ENCODE measurements at places on chromosomes 12 and 14.

- no peak for DNase-seq
Observed at GRCh38 chr12:2841056-2841650, 6.3 kb upstream of the NRIP2 start.

DNA sequence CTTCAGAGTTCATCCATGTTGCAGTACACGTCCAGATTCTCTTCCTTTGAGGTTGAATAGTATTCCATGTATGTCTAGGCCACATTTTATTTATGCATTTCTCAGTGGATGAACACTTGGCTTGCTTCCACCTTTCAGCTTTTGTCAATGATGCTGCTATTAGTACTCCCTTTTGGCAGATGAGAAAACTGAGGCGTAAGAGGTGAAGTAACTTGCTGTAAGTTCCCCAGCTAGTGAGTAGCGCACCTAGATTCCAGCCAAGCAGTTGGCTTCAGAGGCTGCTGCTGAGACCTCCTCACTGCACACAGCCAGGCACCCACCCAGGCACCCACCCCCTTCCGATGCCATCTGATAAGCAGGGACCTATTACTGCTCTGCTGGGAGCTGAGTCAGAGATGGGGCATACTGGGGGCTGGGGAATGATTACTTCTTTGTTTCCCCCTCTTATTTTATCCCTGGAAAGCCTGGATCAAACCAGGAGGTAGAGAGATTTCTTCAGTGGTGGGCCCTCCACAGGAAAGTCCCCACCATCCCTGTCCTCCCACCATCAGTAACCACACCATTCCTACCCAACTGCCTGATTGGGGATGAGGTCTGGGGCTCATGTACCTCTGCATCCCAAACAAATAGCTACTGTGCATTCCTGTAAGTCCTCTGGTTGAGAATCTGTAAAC is 234.6 kb downstream of the PCNX1 start:
- no peak for DNase-seq

- DNase-seq = no peak
Observed at GRCh38 chr12:20040831-20041230, 327.5 kb upstream of the PDE3A start.

DNA sequence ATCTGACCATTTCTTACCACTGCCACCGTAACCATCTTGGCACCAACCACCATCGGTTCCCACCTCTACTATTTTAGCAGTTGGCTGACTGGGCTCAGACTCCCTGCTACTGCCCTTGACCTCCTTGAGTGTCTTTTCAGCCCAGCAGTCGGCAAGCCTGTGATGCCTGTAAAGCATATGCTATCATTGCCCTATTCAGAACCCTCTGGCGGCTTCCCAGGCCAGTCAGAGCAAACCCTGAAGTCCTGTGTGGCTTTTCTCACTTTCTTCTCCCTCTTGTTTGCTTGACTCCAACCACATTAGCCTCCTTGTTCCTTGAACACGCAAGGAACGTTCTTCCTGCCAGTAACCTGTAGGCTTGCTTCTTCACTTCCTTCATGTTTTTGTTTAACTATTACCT is 6.2 kb downstream of the IRAK3 start:
- DNase-seq = no peak

- DNase-seq = no peak
Observed at GRCh38 chr14:52701223-52701622, 5.8 kb upstream of the PSMC6 start.

GRCh38 chr14:86798330-86798729 is 1194.7 kb downstream of the GALC start:
- DNase-seq = no peak

- no peak for DNase-seq
Observed at GRCh38 chr12:45688183-45688582, 41.3 kb upstream of the ARID2 start.

DNA sequence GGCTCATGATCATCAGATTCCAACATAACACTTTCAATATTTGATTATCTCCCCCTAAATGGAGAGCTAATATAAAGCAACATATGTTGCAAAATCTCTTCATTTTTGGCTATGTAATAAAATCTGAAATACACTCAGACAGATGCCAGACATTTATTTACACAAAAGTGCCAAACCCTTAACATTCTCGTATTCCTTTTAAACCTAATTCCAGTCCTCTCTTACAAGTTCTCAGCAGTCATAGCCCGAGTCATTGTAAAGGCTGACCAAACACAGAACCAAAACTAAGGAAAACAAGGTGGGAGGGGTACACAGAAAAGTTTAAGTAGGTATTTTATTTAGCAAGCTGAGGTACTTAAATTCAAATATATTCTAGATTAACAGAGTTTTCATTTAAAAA is 81.4 kb downstream of the LRP6 start:
- DNase-seq = no peak

GRCh38 chr12:67355428-67356379 is 86.5 kb downstream of the CAND1 start:
- no peak for DNase-seq

GRCh38 chr14:24677956-24678355 is 44.0 kb upstream of the GZMB start:
- no peak for DNase-seq

DNA sequence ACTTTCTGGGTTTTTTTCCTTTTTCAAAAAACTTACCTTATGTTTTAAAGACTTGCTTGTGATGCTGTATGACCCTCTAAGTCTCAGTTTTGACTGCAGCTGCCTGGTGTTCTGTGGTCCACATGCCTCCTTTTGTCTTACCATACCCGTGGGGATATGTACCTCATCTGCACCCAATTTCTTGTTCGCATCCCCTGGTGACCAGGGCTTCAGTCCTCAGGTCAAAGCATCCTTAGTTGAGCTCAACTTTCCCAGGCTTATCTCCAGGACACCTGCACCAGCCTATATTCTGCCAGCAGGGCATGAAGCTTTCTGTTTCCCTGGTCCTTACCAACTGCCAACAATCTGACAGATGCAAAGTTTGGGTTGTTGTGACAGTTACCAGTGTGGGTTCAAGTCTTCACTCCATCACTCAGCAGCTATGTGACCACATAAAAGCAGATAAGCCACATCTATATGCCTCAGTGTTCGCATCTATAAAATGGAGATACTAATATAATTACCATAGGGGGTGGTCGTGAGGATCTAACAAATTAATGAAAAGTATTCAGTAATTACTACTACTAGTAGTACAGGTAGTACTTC is 94.0 kb downstream of the NTF3 start:
- no peak for DNase-seq

GRCh38 chr12:113537751-113538087 is 66.0 kb upstream of the LHX5 start:
- no peak for DNase-seq

DNA sequence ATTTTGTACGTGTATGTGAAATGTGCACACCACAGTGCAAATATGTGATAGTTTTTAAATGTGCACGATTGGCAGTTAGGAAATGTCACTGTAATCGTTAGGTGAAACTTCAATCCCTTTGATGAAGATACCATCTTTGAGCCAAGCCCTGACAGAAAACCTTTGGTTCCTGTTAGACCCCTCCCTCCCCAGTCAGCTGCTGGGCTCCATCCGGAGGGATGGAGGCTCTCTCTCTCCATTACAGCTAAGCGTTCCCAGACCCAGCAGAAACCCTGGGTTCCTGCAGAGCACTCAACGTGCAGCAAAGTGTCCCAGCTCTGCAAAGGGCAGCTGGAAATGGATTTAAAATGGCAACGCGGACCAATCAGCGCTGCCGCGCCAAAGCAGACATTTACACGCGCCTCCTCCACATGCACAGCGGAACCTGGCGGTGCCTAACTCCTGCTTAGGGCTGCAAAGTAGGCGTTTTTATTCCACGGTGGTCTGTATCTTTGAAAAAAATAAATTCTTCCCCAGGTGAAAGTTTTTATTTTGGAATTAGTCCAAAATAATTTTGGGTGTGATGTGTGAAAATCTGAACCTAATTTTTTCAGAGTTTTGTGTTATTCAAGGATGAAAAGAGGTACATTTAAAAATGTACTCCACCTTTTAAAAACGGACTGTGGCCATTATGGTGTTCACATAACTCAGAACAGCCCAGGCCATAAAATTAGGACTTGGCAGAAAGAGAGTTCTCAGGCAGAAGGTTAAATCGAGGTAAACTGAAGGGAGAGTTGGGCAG is 1.4 kb upstream of the HMGA2 start:
- DNase-seq = no peak

- no peak for DNase-seq
Observed at GRCh38 chr12:68203460-68203875, 22.1 kb downstream of the IL26 start.

- DNase-seq = no peak
Observed at GRCh38 chr12:45737638-45738037, 8.1 kb downstream of the ARID2 start.

- no peak for DNase-seq
Observed at GRCh38 chr12:98893126-98893674, 248.1 kb downstream of the APAF1 start.

- DNase-seq = no peak
Observed at GRCh38 chr12:99444859-99445316, 202.7 kb upstream of the GARIN6 start.

DNA sequence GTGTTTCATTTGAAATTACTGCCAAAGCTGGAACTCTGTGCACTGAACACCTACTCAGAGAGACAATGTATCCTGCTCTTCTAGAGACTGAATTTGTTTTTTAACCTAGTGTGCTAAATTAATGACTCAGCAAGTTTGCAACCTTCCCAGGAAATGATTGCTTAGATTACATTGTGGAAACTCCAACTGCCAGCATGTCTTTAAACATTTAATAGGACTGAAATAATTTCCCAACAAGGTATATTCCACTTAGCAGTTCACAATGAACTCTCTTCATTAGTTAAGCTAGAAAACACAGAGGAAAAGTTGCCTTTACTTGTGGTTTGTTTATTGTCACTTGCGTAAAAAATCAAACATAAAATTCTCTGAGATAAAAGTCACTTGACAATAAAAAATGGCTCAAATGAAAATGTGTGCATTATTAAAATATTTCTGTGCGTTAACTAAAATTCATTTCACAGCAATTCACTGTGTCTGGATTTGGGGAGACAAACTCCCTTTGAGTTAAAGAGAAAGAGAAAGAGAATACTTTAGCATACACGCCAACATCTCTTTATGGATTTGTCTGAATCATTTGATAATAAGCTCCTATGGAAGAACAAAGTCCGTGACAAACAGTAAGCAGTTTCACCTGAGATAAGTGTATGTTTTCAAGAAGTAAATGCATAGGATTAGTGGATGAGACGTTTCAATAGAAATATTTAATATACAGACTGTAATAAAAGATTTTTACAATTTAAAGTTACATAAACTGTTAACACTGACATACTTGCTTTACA is 284.0 kb downstream of the PRKD1 start:
- DNase-seq = no peak

DNA sequence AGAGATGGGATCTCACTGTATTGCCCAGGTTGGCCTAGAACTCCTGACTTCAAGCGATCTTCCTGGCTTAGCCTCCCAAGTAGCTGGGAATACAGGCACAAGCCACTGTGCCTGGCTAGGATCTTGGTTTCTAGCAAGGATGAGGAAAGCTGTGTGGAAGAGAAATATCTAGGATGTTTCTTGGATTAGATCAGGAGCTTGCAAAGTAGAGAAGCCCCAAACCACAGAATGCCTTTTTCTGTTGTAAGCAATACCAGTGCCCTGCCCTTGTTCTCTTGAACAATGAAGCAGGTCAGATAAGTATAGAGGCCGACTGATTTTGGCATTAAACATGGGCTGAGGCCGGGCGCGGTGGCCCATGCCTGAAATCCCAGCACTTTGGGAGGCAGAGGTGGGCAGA is 44.3 kb upstream of the STRN3 start:
- DNase-seq = no peak

DNA sequence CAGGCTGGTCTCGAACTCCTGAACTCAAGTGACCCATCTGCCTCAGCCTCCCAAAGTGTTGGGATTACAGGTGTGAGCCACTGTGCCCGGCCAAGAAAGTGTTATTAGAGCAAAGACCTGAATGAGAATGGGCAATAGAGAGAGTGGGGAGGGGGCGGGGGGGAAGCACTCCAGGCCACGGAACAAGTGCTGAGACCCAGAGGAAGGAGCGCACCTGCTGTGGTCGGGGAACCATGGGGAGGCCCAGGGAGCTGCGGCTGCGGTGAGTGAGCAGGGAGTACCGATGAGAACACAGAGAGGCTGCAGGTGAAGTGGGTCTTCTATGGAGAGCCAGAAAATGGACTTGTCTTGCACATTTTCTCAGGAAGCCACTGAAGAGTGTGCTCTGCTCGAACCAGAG is 10.8 kb downstream of the SMIM41 start:
- DNase-seq = no peak

- DNase-seq = no peak
Observed at GRCh38 chr12:120961604-120962531, 16.5 kb upstream of the HNF1A start.

DNA sequence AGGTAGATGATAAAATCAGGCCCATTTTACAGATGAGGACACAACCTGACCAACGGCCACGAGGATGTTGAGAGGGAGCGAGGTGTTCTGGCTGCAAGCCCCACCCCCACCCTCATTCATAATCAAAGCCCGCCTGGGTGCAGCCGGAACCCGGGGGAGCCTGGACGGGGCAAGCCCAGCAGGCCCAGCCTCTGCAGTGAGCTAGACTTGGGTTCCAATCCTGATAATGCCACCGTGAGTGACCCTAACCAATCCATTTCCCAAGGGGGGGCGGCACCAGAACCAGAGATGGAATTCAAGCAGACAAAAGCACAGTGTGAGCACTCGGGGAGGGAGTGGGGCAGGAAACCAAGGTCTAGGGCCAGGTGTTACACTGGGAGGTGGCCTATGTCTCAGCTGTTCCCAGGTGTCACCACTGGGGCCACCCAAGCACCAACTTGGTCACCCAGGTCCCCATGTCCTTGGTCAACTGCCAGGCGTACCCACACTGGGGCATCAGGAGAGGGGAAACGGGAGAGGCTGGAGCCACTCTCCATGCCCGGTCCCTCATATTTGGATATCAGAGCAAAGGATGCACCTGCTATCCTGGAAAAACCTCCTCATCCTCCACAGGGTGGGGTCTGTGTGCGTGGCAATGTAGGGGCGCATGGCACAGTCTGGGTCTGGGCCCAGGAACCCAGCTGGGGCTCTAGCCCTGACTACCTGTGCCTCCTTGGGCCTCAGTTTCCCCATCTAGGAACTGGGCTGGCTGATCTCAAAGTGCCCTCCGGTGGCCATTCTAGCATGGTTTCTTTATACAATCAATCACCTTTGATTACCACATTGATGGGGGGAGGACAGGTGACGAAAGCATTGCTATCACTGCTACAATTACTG is 58.4 kb downstream of the FAM222A start:
- no peak for DNase-seq

DNA sequence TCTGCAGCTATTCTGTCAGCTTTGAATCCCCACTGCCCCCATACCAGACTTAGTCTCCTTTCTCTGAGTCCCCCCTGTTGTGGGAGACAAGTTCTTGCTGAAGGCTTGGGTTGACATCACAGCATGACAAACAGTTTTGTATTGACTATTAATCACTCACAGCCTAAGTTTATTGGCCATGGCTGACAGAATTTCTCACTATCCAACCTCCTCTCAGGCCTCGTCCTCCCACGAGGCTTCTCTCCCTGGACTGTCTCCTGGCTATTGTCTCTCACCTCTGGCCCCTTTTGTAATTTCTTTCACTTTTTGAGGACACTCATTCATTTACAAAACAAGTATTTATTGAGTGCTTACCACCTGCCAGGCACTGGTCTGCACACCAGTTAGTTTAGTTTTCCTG is 35.2 kb upstream of the DCD start:
- DNase-seq = no peak

GRCh38 chr14:73785336-73785833 is 66.2 kb upstream of the PTGR2 start:
- DNase-seq = no peak

Measured in stimulated activated CD4-positive, alpha-beta T cell treated with anti-CD3 and anti-CD28 coated beads, Interleukin-12 subunit alpha, Interleukin-12 subunit beta, amount 100 ng/mL, for 24 hours (primary cell).